ENCODE measurements at places on chromosomes 11 and 22.

DNA sequence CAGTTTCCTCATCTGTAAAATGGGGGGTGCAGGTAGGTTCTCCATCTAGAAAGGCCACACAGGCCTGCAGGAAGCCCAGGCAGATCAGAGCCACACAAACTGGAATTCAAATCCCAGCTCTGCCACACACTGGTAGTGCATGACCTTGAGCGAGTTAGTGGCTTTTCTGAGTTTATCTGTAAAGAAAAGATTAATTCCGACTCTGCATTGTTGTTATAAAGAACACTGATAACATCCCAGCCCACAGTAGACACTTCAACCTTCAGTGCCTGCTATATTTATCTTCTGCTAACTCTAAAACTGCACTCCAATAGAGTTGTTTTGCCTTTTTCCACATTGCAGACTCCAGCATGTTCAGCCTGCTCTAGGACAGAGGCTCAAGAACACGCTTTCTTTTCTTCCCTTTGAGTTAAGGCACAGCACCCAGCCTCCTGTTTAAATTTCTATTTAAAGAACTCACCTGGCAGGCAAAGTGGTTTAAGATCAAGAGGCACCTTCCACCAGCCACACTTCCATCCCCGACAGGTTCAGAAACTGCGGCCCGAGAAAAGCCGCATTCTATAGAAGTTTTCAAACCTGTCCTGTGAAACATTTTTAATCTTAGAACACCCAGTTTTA lies 133.9 kb downstream of the PLEKHA7 start:
- no peak for DNase-seq

- no peak for DNase-seq
These were observed 29.0 kb downstream of the DDX10 start for GRCh38 chr11:108693852-108694251.

GRCh38 chr11:110564676-110565356 lies 135.1 kb downstream of the FDX1 start:
- DNase-seq = no peak

DNA sequence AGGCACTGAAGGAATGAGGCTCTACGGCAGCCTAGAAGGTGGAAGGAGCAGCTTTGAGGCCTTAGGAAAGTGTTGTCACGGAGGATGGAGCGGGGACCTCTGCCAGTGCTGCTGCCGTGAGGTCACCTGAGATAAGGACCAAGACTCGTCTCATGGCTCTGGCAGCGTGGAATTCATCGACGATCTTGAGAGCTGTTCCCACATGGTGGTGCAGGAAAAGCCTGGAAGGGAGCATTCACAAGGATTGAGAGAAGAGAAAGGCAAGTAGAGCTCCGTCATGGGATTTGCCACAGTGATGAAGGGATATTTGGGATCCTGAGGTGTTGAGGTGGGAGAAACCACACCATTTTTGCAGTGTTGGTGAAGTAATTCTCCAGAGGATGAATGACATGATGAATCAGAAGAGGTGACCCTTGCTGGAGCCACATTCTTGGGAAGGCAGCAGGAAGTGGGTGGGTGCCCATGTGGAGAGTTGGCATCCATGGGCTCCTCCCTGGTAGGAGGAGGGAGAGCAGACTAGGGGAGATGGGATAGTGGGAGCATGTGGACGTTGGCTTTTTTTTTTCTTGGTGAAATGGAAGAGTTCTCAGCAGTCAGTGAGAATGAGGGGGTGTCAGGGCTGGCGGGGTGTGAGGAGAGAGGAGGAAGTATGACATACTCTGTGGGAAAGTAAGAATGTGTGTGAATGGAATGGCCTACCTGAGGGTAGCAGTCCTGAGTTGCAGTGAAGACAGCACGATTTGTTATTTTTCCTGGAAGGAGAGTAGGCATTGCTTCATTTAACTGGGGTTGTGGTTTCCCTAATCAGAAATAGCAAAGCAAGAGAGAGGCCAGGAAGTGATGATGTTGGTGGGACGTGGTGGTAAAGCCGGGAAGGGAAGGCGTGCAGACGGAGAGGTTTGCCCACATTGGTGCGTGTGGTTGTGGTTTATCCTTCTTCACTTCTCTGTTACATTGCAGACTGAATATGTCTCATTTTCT lies 11.1 kb downstream of the PPP6R3 start:
- no peak for DNase-seq

- DNase-seq = no peak
These were observed 366.7 kb upstream of the NARS2 start for GRCh38 chr11:78941226-78941851.

DNA sequence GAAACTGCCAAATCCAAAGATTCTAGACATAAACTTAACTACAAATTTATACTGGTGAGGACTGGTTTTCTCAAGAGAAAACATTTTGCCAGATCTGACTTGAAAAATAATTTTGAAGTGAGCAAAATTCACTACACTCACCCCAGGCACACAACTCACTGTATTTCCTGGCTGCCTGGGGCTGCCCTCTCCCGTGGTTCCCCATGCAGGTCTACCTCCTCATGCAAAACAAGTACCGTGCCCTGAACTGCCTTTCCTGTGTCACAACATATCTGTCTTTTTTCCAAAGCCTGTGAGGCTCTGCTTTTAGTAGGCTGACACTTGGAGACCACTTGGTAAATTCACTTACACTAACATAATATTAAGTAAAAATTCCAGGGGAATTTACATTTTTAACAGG lies 76.4 kb downstream of the LIF start:
- DNase-seq = no peak

GRCh38 chr11:122004446-122004845 lies 111.6 kb downstream of the BLID start:
- DNase-seq = no peak

GRCh38 chr11:33413301-33413700 lies 156.1 kb downstream of the HIPK3 start:
- DNase-seq = no peak

DNA sequence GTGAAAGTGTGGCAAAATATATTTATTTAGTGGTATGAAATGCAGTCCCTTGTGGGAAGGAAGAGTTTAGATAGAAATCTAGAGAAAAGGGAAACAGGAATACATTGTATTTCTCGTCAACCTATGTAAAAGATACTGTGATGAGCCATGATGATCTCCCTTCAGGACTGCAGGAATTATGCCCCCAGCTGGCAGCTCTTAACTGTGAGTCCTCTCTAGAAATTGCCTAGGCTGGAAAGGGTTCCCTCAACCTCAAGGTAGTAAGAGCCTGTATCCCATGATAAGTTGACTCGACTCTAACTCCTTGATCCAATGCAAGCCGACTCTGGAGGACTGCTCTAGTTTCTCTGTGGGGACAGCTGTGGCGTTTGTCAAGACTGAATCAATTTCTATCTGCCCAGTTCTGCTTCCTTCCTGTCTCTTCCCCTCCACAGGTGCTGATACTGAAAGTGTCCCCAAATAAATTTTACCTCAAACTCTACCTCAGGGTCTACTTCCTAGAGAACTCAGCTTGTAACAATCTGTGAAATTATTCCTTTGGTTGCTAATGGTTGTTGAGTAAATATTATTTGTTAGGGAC lies 897.3 kb downstream of the METTL15 start:
- DNase-seq = no peak

DNA sequence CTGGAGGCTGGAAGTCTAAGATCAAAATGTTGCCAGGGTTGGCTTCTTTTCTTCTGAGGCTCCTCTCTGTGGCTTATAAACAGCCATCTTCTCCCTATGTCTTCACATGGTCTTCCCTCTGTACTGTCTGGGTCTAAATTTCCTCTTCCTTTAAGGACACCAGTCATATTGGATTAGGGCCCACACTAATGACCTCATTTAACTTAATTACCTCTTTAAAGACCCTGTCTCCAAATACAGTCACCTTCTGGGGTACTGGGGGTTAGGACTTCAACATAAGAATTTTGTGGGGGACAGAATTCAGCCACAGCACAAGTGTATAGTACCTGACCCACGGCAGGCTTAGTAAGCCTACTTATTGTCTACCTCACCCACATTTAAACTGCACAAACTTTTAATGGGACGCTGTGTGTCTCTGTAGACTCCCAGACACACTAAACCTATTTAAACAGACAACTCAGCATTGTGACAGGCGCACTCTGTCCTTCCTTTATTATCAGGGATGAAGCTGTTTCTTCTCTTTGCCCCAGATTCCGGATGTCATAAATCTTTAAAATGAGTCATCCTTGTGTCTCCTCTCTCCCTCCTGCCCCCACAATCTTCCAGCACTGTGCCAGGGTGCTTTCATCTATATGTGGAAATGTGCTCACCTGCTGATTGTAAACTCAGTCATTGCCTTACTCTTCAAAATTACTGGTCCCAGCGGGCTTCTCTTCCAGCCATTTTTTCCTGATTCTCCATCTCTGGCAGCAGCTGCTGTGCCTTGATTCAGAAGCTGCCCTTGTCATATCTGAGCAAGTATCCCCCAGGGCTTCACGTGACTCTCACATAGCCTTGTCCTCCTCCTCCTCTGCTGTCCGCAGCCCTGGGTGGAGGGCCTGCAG lies 5.4 kb upstream of the MAPK8IP1 start:
- no peak for DNase-seq

- no peak for DNase-seq
These were observed 13.6 kb upstream of the MS4A15 start for GRCh38 chr11:60743058-60743457.

GRCh38 chr11:112388496-112388895 lies 127.8 kb upstream of the PLET1 start:
- DNase-seq = no peak

DNA sequence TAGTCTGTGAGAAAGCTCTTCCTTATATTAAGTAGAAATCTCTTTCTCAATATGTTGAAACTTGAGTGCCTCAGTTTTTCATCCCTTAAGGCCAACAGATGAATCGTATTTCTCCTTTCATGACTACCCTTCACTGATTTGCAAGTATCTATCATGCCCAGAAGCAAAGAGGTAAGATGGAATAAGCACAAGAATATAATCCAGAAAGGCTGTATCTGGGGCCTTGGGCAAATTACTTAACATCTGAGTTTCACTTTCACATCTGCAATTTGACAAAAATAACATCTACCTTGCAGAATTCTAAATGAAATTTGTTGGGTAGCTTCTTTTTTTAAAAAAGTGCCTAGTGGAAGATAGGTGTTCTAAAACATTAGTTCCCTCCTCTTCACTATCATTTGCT lies 552.4 kb upstream of the ANO5 start:
- no peak for DNase-seq

- peak; percentile 6 for DNase-seq
These were observed 38.0 kb downstream of the EXT2 start for GRCh38 chr11:44133335-44133946.

- no peak for DNase-seq
These were observed 304.9 kb downstream of the NTM start for GRCh38 chr11:131675121-131675888.

DNA sequence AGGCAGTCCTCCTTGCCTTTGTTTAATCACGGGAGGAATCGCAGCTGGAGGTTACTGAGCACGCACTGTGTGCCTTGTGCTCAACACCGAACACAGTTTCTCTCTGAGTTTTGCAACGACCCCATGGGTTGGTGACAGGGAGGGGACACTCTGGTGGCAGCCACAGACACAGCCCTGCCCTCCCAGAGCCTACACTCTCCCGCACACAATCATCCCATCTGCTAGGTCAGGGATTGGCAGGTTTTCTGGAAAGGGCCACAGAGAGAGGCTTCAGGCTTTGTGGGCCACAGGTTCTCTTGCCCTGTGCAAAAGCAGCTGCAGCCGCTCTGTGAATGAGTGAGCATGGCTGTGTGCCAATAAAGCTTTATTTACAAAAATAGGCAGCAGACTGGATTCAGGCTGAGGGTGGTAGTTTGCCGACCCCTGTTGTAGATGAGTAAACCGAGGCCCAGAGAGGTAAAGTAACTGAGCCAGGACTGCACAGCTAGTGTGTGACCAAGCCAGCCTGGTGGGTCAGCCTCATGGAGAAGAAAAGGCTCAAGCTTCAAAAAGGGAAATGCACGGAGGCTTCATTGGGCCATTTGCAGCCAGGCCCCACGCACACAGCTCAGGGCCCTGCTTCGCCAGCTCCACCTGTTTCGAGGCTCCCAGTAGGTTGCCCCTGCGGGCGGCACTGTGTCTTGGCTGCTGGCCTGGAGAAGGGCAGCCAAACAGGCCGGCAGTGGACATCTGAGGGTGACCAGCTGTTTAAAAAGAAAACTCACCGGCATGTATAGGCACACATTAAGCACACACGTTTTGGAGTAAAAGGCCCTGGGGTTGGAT lies 16.3 kb downstream of the LTO1 start:
- DNase-seq = no peak

- DNase-seq = no peak
These were observed 141.2 kb downstream of the RBFOX2 start for GRCh38 chr22:35887296-35887875.

- no peak for DNase-seq
These were observed 418.8 kb downstream of the TMEM135 start for GRCh38 chr11:87456499-87456898.

DNA sequence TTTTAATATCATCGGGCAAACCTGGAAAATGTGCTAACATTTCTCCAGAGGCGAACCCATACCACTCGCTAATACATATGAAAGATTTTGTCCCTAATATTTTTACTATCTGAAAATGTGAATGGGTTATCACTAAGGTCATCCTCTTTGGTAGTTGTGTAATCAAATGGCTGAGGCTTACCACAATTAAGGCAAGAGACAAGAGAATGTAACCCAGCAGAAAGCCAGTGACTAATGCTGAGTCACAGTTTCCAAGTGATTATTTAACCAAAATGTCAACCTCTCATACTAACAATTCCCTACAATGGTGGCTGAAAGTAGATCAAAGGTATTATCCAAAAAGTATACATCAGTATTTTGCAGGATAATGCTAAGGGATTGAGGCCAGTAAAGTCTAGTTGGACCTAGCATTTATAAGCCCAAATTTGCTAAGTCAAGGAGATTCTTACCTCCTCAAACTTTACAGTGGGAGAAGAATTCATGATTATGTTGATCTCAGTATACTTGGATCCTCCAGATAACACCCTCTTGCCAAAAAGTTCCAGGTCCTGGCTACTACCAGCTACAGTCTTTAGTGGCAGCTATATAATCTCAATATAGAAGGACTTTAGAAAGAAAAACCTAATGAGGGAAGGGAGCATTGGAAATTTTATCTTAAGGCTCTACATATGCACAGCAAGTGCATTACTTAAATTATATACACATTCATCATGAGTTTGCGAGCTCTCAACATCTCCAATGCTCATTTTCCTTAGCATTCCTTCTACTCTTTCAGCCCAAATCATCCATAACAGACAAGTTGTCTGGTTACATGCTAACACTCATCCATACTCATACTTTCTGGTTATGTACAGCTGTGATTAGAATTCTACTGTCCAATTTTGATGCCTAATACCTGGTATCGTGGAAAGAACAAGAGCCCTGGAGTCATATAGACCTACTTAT lies 25.4 kb downstream of the SIK3 start:
- no peak for DNase-seq
